Stimulated activated CD4-positive, alpha-beta T cell treated with anti-CD3 and anti-CD28 coated beads, Interleukin-12 subunit alpha, Interleukin-12 subunit beta, amount 100 ng/mL, for 4 hours (primary cell): ENCODE measurements at places on chromosomes 2 and 18.

GRCh38 chr2:85288244-85288725 is 39.5 kb downstream of the TGOLN2 start:
- no peak for DNase-seq

- no peak for DNase-seq
Measured at GRCh38 chr2:233418761-233419546, 64.7 kb downstream of the DGKD start.

DNA sequence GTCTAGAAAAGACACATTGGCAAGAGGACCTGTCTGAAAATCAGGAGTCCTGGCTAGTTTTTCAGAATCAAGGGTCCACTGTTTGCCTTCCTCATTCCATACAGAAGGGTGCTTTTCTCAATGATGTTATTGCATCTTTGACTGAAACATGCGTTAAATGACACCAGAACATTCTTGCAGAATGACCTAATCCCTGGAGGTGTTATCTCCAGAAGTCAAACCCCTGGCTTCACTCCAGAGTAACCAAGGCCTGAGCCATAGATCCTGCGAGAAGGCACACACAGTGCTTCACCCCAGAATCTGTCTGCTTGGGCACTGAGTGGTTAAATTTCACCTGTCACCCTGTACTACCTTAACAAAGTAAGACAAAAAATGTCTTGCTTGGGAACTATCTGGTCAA is 1055.2 kb upstream of the FANCL start:
- DNase-seq: no peak

DNA sequence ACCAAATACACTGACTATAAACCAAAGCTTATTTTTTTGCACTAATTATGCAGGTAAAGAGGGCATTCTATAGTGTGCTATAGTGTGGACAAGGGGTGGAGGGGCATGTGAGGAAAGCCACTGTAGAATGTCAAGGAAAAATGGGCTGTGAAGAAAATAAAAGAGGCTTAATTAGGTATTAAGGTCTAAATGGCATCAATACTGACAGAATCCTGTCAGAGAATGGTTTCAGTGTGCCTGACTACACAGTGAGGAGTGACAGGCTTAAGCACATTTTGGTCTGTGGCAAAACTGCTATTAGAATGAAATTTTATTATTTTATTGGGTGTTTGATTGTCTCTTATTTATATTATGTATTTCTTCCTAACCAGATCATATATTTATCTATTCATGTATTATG is 787.6 kb upstream of the CELF4 start:
- no peak for DNase-seq

DNA sequence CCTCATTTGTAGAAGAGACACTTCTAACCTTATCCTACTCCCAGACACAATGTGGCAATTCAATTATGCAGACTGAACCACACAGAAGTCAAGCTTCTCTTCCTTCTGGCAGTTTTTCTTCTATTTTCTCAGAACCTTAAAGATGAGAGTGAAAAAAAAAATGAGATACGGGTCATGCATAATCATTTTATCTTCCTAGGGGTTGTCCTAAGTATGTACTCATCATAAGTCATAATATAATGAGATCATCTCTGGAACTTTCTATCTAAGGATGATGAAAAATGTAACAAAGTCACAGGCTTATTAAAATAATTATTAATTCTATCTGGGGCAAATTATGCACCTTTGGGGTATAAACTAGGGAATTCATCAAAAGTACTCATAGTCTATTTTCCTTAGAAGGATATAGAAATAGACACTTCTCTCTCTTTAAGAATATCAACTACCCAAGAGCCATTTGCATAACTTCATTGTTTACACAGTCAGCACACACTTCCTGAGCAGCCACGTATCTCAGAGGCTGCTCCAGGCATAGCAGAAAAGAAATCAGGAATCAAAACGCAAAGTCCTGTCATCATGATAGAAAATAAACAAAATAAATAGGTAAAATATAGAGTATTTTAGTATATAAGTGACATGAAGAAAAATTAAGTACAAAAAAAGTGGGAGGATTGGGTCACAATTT is 345.9 kb upstream of the SPHKAP start:
- DNase-seq: no peak

- DNase-seq: no peak
Measured at GRCh38 chr2:192068966-192069365, 125.8 kb downstream of the TMEFF2 start.

- no peak for DNase-seq
Measured at GRCh38 chr2:229831805-229832509, 89.9 kb downstream of the TRIP12 start.

GRCh38 chr2:119431155-119431975 is at the start of gene TMEM37:
Gene TMEM37 (plus strand): TSS chr2:119431854. CDS start chr2:119431904, 50 bp downstream.
- peak; percentile 4 for DNase-seq

DNA sequence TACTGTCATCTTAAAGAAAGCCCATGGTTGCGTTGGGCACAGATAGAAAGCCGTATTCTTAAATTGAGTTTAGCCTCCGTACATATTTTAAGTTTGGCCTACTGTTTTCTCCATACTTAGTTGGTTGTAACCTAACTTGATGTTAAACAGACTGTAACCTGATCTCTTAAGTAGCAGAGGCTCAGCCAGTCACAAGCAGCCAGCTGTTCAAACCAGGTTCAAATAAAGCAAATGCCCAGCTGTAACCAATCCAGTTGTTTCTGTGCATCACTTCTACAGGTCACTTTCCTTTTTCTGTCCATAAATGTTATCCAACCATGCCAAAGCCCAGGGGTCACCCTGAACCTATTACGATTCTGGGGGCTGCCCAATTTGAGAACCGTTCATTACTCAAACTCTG is 10.0 kb upstream of the THADA start:
- DNase-seq: no peak

DNA sequence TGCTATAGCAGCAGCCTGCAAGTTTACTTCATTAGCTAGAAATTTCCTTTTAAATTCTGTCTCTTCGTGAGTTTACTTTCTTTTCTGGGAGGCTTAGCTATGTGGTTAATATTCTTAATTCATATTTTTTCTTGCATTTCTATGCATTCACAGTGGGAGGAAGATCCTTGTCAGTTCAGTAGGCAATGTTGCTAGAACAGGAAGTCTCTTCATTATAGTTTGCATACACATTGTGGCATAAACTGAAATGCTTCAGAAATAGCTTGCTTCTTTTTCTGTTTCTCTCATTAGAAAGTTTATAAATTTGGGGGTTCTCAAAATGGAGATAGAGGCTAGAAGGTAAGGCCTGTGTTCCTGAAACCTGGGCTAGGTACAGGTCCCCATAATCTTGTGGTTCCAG is 8.1 kb upstream of the ARHGAP15 start:
- no peak for DNase-seq

DNA sequence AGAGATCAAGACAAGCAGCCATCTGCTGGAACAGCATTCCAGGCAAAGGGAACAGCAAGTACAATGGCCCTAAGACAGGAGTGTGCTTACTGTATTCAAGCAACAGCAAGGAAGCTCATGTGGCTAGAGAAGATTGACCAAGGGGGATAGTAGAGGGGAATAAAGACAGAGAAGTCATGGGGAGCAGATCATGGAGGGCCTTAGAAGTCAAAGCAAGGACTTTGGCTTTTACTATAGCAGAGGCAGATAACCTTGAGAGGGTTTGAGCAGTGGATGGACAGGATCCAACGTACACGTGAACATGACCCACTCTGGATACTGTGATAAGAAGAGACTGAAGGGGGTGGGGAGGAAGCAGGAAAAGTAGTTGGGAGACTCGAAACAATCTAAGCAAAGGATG is 26.9 kb downstream of the SP5 start:
- DNase-seq: no peak

DNA sequence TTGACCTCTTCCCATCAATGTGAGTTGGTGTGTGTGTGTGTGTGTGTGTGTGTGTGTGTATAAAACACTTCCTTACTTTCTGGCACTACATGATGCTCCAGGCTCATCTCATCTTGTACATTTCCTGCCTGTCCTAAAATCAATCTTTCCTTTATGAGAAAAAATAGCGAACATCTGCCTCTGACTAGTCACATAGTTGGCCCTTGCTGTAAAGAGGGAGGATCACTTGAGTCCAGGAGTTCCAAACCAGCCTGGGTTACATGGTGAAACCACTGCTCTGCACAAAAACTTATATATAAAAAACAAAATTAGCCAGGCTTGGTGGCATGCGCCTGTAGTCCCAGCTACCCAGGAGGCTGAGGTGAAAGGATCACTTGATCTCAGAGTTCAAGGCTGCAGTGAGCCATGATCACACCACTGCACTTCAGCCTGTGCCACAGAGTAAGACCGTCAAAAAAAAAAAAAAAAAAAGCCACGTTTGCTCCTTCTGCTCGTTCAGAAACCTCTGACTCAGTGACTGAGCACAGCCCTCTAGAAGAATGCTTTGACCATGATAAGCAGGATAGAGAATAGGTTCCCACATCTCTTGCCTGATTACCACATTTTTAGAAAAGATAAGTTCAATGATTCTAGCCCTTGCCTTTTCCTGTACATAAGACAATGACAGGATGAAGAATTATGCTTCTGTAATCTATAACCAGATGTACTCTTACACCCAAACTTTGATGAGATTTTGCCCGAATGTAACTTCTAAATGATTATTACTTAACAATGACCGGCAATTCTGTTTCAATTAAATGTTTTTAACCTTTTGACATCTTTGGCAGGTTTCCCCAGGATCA is 45.2 kb upstream of the ST3GAL5 start:
- no peak for DNase-seq

GRCh38 chr18:22547807-22548561 is 130.3 kb upstream of the CTAGE1 start:
- DNase-seq: no peak

- DNase-seq: no peak
Measured at GRCh38 chr18:58788971-58789875, 75.5 kb upstream of the ZNF532 start.

DNA sequence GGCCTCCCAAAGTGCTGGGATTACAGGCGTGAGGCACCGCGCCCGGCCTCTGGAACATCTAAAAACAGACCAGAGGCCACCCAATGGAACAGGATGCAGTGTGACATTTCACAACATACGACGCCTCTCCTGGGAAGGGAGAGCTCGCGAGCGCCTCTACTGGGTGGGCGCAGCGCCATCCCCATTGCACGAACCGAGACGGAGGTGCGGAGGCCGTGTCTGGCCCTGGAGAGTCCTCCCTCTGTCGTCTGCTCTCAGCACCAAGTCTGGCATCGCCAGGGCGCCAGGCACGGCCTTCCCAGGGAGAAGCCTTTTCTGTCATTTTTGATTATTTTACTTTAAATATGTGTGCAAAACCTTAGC is 9.4 kb upstream of the GBX2 start:
- DNase-seq: peak; percentile 22

GRCh38 chr2:98793897-98794830 is 63.2 kb upstream of the MGAT4A start:
- DNase-seq: no peak

DNA sequence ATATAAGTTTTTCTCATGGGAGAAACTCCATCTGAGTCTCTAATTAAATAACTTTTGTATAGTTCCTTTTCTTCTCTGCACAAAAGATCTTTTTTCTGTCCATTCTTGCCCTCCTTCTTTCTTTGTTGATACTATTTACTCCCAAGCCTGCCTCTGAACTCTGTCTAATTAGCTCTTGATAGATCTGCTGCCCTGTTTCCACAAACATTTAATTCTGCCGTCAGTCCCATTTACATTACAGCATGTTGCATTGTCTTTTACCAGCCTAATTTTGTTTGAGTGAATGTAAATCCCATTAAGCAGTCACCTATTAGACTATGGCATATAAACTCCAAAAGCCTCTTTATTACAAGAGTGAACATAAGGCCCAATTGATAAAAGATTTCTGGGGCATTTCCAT is 254.4 kb downstream of the ERBB4 start:
- DNase-seq: no peak

GRCh38 chr18:50286391-50287027 is 983 bp downstream of the CXXC1 start:
- no peak for DNase-seq

GRCh38 chr2:45390861-45391260 is 220.2 kb downstream of the SRBD1 start:
- DNase-seq: no peak

GRCh38 chr2:623130-623922 is 53.9 kb downstream of the TMEM18 start:
- DNase-seq: no peak

GRCh38 chr2:221337957-221338685 is 234.0 kb downstream of the EPHA4 start:
- DNase-seq: no peak

GRCh38 chr2:122412360-122412759 is 656.9 kb downstream of the TSN start:
- no peak for DNase-seq

- DNase-seq: no peak
Measured at GRCh38 chr2:223669453-223670225, 67.5 kb upstream of the SCG2 start.

DNA sequence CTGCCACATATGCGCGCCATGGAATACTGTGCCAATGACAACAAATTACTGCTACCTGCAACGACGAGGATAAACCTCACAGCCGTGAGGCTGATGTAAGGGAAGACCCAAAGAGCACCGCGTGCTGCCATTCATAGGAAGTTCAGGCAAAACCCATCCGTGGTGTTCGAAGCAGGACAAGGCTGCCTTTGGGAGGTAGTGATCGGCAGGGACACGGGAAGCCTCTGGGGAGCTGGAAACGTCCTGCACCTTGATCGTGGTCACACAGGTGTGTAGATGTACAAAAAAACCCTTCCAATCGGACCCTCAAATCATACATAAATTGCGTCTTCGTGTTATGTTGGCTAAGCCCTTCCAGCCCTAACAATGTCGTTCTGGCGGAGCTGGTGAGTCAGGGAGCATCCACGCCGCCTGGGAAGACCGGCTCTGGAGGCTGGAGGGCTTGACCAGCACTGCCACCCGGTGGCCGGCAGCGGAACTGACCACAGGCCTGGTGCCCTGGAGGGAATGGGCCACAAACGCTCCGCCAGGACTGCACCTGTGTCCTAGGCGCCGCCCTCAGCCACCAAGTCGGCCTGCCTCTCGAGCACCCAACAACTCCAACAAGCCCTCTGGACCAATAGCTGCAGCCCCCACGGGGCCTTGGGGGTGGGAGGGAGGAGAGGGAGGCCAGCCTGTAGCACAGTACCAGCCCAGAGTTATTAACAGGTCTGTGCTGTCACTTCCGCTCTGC is 4.1 kb upstream of the NEURL3 start:
- peak; percentile 70 for DNase-seq

- no peak for DNase-seq
Measured at GRCh38 chr2:86171295-86171694, 24.0 kb downstream of the IMMT start.

GRCh38 chr2:98140210-98140609 is 53.2 kb downstream of the VWA3B start:
- DNase-seq: no peak

GRCh38 chr2:230416061-230416721 is at the start of gene SP100:
Gene SP100 (plus strand): TSS chr2:230416201. CDS start chr2:230416297, 96 bp downstream.
- peak; percentile 63 for DNase-seq

- DNase-seq: no peak
Measured at GRCh38 chr2:128775914-128776285, 457.2 kb upstream of the HS6ST1 start.
